ENCODE measurements at places on chromosomes 6 and 20. TPM values are rescaled to one million over a fixed set of nuclear protein-coding genes. Genes with fewer than 3 reads are reported as not detected.

Gene CLPSL2
- total RNA-seq: not detected

Gene PGC
- total RNA-seq: not detected

Gene FNDC11
- 1.2 TPM for total RNA-seq

Gene MICB
- total RNA-seq: 7.5 TPM

Gene SLC25A27
- 1.5 TPM for total RNA-seq

Gene OR2B2
- not detected for total RNA-seq

Gene PACRG
- 0.09 TPM for total RNA-seq

Gene LPA
- not detected for total RNA-seq

Gene STX11
- 13.1 TPM for total RNA-seq

Gene DDX43
- total RNA-seq: 0.33 TPM

Gene NPEPL1
- 25.5 TPM for total RNA-seq

Gene ATP6V1G2
- total RNA-seq: 0.17 TPM

Gene TFAP2B
- total RNA-seq: not detected

Gene PROKR2
- not detected for total RNA-seq

Gene UNC93A
- total RNA-seq: not detected

Gene BPIFA1
- not detected for total RNA-seq

Gene SCRT2
- total RNA-seq: not detected

Gene SS18L1
- 8.7 TPM for total RNA-seq
